ENCODE measurements at places on chromosomes 1 and 21.

- no peak for DNase-seq
Measured at GRCh38 chr1:226481133-226481532, 67.4 kb upstream of the STUM start.

DNA sequence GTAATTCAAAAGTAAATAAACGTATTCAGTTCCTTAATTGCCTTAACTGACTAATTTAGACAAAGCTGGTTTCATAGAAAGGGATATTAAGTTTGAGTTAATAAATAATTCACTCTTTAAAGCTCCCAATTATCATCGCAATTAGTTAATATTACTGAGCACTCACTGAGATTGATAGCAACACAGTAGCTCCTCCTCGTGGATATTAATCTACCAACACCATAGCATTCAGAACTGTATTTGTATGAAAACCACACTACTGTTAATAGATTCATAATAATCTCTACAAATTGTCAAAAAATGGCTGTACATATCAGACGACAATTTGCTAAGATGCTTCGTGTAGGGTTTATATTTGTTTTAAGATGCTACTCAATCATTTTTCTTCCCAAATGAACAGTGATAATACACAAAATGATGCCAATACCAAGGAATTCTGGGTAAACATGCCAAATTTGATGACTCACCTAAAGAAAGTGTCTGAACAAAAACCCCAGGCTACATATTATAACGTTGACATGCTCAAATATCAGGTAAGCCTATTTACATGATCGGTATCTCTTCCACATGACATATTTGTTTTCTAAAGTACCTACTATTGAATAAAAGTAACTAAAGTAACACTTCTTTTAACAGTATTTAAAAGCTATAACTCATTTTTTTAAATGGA is 18.8 kb upstream of the DYNLT5 start:
- no peak for DNase-seq

DNA sequence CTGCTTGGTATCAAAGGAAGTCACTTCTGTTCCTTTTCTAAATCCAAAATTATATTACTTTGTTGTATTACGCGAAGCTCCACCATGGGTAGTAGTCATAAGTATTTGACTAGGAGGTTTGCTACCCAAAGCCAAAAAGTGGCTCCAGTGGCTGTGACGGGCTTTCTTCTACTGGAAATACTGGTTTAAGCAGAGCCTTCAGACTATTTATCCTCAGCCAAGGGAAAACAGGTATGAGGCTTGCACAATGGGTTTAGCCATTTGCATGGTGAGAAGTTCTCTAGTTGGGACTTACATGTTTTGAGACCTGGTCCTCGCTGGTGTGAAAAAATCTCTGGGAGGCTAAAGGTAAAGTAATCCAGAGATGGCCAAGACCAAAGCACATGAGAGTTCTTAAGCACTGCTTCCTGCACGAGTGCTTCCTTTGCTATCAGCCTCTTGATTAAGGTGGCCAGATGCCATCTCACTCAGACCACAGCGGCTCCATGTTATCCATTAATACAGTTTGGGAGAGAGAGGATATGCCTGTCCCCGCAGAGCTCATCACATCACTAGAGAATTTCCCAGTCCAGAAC is 121.2 kb downstream of the PIK3R3 start:
- DNase-seq: no peak

GRCh38 chr1:175881246-175881976 is 138.0 kb upstream of the TNR start:
- no peak for DNase-seq

- DNase-seq: no peak
Measured at GRCh38 chr1:67261680-67262079, 46.0 kb upstream of the IL12RB2 start.

- DNase-seq: no peak
Measured at GRCh38 chr1:163265547-163265946, 56.2 kb upstream of the NUF2 start.

DNA sequence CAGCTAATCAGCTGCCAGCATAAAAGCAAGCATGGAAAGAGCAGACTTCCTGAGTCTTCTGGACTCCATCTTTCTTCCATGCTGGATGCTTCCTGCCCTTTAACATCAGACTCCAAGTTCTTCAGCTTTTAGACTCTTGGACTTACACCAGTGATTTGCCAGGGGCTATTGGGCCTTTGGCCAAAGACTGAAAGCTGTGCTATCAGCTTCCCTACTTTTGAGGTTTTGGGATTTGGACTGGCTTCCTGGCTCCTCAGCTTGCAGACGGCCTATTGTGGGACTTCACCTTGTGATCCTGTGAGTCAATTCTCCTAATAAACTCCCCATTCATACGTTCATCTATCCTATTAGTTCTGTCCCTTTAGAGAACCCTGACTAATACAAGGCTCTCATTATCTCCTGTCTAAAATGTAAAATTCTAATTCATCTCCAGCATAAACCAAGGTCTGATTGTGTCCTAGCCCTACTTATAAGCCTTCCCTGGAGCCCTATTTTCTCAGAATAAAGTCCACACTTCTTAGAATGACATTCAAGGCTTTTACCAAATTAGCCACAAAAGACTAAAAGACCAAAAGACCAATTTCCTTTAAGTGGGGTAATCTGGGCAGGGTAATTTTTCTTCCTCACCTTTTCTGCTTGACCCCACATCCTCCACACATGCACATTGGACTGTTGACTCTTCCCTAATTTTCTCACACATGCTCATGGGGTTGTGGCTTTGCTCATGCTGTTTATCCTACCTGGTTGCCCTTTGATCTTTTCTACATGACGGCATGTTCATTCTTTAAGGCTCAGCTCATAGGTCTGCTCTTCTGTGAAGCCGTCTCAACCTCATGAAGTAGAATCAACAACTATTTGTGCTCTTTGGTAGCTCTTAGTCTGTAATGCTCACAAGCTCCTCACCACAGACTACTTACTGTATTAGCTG is 18.1 kb upstream of the ENAH start:
- no peak for DNase-seq

GRCh38 chr21:39580744-39581143 is 32.0 kb upstream of the B3GALT5 start:
- DNase-seq: no peak

- no peak for DNase-seq
Measured at GRCh38 chr1:62493656-62494055, 56.8 kb downstream of the USP1 start.

DNA sequence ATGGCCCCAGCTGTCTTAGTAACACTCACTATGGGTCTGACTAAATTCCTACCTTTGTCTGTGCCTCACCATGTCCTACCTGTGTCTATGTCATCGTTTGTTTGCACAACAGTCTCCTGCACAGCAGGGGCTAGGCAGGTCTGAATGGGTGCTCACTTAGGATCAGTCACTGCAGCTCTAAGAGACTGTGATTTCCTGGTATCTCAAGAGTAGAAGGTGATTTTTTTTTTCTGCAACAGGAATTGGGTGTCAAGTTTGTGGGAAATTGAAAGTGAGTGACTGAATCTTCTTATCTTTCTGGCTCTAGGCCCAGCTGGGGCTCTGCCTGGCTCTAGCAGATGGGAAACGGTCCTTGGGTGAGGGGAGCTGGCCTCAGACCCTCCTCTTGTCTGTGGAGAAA is 46.4 kb upstream of the TRABD2B start:
- DNase-seq: no peak

DNA sequence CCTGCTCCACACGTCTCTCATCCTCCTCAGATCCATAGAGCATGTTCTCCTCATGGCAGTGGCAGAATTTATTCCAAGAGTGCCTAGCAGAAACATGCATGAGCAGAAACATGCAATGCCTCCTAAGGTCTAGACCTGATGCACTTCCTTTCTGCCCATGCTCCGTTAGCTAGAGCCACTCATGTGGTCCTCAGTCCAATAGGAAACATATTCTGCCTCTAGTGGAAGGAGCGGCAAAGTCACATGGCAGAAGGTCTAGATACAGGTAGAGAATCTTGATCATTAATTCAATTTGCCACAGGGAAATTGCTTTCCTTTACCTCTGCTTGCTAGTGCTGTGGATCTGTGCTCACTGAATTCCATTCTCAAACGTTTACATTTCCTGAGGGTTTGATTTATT is 130.4 kb downstream of the KIF26B start:
- no peak for DNase-seq

GRCh38 chr1:46571691-46572225 is 20.3 kb upstream of the KNCN start:
- no peak for DNase-seq

DNA sequence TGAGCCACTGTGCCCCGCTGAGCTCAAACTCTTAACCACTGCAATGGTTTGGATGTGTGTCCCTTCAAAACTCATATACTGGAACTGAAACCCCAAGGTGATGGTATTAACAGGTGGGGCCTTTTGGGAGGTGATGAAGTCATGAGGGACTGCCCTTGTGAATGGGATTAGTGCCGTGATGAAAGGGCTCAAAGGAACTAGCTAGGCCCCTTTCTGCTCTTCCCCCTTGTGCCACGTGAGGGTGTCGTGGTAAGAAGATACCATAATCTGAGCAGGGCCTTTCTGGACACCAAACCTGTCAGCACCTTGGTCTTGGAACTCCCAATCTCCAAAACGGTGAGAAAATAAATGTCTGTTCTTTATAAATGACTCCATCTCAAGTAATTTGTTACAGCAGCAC is 45.5 kb upstream of the SPOCD1 start:
- no peak for DNase-seq

GRCh38 chr1:201360901-201361651 is 16.4 kb downstream of the TNNT2 start:
- no peak for DNase-seq

DNA sequence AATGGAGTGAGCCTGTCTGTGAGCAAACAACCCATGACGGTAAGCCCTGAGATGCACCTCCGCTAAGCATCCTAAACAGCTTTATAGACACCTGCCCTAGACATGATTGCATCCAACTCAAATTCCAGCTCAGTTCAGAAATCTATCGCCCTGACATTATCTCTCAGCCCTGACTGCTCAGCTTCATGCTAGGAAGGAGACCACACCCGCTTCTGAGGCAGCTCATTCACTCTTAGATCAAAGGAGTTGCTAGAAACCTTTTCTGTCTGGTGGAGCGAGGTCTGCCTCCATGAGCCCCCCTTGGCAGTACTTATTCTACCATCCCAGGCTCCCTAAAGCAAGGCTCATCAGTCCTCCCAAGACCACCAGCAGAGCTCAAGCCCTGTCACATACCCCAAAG is 17.0 kb downstream of the IL10RB start:
- DNase-seq: no peak

GRCh38 chr1:89637496-89637895 is 4.6 kb downstream of the LRRC8C start:
- DNase-seq: no peak

DNA sequence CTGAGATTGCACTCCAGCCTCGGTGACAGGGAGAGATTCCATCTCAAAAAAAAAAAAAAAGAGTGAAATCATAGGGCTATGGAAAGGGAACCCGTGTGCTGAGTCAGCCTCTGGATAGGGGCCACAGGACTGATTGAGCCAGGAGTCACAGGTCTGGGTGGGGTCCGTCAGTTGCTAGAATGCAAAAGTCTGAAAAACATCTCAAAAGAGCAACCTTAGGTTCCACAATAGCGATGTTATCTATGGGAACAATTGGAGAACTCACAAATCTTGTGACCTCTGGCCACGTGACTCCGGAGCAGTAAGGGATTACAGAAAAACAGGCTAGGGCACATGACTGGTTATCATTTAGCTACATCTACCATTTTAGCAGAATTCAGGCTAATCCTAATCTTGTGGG is 32.8 kb upstream of the GREM2 start:
- DNase-seq: no peak

DNA sequence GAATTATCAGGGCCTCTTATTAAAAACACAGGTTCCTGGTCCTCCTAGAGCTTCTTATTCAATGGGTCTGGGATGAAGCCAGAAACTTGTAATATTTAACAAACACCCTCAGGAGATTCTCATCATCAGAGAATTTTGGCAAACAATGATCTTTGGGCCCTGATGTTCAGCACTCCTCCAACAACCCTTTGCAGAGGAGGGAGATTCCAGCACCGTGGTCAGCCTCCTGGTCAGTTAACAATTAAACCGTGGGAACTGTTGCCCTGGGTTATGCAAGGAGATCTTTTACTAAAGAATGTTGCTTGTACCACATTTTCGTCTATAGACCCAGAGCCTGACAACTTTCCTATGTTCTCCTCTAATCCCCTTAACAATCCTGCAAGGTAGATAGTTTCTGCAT is 294.4 kb downstream of the PLPP3 start:
- DNase-seq: no peak

GRCh38 chr1:91148641-91149069 is 126.8 kb upstream of the ZNF644 start:
- DNase-seq: no peak
